ENCODE measurements at places on chromosomes 12 and 14.

DNA sequence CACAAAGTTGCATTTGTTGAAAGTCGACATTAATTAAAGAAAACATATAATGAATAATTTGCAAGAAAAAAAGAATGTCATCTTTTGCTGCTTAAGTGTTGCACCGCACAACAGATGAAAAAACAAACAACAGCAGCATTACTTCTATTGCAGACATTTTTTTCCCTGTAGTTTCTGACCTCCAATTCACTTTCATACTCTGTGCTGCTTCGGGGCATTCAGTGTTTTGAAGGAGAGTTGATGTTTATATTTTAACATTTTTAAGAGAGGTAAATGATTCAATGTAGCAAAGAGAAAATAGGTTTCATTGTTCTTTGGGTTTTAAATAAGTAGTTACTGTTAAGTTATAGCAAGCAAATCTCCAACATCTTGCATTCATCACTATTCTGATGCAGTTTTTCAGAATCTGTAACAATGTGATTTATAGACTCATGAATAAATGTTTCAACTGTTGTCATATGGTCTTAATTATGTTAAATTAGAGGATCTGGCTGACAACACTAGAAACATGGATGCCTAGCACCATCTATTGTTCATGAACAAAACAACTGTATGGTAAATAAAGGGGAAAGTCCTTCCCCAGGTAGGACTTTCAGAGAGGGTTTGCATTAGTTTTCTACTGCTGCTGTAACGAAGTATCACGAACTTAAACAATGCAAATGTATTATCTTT is 168.1 kb downstream of the BCAT1 start:
- no peak for DNase-seq

- no peak for DNase-seq
These were observed 79.9 kb upstream of the CD163 start for GRCh38 chr12:7583471-7583870.

- DNase-seq, result no peak
These were observed 1.4 kb downstream of the TRMT61A start for GRCh38 chr14:103530390-103530789.

DNA sequence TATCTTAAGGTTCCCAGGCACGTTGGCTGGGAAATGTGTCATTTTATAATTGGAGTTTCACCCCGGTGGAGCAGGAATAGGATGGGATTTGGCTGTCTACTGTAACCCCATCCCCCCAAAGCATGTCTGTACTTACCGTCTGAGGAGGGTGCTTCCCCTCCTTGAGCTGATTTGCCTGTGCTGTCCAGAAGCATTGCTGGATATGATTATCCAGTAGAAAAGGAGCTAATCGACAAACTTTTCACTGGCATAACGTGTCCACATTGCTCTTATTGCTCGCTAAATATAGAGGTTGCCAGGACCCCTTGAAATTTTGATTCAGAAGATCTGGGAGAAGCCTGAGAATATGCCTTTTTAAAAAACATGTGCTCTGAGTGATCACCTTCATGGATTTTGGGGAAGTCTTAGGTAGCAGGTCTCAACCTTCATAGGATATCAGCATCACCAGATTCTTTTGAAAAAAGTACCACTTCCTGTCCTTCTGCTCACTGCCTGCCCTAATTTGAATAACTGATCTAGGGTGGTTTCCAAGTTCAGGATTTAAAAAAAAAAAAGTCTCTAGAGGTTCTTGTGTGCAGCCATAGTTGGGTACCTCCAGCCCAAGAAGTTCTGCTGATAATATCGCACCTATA is 80.4 kb upstream of the KCNA1 start:
- DNase-seq, result no peak

GRCh38 chr14:96160076-96160912 is 44.3 kb upstream of the BDKRB2 start:
- DNase-seq, result no peak
